ENCODE measurements at places on chromosomes 12 and 14.
A peak's percentile ranks its signal among the peaks of the same experiment; 100 is the strongest.

DNA sequence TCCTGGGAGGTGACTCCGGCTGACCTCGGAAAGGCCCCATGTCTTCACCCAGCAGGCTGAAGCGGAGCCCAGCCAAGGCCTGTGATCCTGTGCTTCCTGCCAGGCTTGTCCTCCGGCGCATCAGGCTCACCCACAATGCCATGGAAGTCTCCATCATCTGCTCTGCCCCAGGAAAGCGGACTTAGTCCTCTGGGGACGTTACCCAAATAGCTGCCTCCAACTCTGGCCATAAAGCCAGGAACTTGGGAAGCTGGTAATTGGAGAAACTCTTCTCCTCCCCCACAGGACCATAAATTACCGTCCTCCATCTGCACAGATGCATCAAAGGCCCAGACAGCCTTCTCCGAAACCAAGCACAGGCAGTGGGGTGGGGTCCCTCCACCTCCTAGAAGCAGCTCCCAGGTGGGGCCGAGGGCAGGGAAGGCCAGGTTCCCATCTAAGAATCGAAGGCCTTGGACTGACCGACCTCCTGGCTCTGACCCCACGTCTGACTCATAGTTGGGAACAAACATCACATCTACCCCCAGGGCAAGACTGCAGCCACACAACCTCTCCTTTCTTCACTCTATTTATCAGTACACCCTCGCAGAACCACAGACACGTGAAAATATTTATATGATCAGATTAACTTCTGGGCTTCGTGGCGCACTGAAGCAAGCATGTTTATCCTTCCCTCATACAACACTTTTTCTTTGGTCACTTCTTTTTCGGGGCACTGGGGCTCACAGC lies 56.4 kb downstream of the PITPNM2 start:
- no peak for DNase-seq

- no peak for DNase-seq
Measured at GRCh38 chr12:54251667-54252284, 28.1 kb downstream of the CBX5 start.

- DNase-seq = peak; percentile 69
Measured at GRCh38 chr12:25585021-25585523, 32.0 kb upstream of the LMNTD1 start.

DNA sequence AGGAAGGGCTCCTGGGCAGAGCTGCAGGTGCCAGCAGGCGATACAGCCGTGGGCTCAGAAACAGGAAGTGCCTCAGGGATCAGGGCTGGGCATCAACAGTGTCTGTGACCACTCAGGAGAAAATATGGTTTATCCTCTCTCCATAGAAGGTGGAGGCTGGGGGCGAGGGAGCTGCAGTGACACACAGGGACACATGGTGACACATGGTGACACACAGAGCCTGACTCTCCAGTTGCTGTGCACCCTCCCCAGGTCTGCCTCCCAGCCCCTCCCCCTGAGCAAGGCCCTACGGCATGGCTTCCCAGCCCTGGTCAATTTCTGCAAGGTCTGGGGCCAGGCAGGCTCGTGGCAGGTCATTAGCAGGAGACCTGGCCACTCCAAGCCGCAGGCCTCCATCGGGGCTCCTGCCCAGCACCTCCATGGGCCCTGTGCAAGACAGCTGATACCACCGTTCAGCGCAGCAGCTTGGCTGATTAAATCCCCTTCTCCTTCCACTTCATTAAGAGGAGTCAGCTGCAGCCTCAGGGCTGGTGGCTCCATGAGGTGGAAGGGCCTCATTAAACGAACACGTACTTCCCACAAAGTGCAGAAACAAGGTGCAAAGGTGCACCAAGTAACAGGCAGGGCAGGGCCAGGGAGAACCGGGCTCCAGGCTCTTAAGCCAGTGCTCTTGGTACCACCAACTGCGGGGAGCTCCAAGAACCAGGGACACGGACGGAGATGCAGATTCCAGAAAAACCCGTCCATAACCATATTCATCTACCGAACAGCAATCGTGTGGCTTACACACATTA lies 60.7 kb downstream of the CCNK start:
- no peak for DNase-seq

- DNase-seq = no peak
Measured at GRCh38 chr12:125331342-125332052, 266.3 kb downstream of the AACS start.
